NCI-H1092 (cell line): ENCODE measurements at places on chromosomes 2 and 18.

GRCh38 chr2:241816431-241817121, 7.6 kb downstream of the NEU4 start:
- DNase-seq = no peak

DNA sequence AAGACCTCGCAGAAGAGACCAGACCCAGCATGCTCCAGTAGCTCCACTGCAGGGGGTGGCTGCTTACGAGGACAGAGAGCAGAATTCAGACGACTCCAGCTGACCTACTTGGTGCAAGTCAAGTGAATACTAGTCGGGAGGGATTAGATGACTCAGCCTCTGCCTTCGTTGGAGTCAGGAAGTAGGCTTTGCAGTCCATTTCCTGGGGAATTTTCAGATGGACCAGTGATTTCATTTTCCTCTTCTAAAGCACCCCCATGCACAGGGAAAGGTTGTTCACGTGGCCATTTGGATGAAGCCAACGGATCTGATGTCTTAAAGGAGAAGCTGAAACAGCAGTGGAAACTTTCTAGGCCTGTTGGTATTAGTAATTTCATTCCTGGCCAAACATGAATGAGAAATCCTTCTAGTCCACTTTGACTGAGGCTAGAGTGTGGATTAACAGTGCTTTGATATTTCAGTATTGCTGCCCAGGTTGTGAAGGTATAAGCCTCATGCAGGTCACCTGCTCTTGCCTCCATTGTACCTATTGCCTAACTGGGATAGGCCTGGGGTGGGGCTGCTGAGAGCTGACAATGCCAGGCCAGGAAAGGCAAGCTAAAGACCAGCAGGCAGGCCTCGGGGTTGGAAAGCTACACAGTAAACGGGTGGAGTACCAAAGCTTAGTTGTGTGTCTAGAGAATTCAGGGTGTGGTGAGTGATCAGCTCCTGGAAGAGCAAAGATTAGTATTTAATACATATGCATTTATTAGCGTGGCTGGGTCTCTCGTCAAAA, 117.6 kb upstream of the FOSL2 start:
- no peak for DNase-seq

DNA sequence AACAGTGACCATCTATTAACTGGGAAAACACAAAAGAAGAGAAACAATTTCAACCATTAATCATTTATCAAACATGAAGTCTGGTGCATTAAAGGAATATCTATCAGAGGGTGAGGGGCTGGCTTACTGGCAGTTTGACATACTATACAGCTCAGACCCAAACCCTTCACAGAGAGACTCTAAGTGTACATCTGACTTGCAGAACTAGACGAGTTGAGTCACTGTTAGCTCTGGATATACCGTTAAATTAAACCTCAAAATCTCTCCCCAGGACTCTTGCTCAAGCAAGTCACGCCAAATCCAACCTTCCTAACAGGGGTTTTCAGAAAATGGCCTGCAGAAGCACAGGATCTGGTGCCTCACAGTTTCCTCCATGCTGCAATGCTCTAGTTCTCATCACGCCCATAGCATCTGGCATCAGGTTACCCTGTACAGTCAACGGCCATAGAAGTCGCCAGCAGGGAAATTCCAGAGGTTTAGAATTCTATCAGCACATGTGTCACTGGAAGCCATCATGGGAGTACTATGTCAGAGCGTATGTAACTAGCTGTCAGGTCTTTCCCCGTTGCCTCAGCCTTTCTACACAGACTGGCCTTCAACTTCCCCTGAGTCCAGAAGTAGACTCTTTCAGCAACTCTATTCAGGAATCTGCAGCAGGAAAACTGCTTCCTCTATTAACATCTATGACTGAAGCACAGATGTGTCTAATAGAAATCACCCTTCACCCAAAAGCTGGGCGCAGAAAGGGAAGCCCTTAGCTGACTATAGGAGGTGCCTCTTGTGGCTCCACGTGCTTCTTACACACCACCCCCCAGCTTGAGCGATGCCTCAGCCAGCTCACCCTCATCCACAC, 9.3 kb downstream of the TGOLN2 start:
- DNase-seq = no peak

GRCh38 chr2:224915136-224915535, 127.1 kb downstream of the DOCK10 start:
- no peak for DNase-seq

DNA sequence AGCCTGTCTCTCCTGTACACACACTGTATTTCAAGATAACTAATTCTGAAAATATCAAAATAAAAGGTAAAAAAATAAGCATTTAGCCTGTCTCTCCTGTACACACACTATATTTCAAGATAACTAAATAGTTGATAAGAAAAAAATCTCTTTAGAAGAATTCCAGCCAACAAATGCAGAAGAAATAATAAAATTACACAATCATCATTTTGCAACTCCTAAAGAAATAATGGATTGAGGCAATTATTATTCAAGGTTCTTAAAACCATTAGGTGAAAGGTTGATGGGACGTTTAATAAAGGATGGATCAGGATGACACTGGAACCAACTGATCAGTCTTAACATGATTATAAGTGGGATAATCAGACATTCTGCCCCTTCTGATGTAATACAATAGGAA, 148.0 kb upstream of the FN1 start:
- no peak for DNase-seq

DNA sequence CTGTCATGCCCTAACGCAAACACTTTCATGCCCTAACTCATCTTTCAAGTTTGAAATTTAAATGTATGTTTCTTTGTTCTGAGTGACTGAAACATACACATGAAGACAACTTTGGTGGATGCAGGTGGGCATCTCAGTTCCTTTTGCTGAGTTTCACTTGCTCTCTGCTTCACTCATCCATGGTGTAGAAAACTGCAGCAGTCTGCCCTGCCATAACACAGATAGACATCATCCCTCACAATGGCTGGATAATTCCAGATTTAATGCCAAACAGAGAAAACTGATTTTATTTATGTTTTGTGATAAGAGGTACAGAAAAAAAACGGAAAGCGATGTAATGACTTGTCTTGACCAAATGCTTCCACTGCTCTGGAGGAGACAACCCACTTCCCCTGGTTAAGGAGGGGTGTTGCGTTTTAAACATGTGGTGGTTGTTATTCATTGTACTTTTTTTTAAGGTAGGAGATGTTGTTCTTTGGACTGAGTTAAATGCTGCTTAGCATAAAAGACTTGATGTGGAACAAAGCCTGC, 70.4 kb downstream of the RHBDD1 start:
- DNase-seq = no peak

- no peak for DNase-seq
These were observed 168.7 kb downstream of the NRXN1 start for GRCh38 chr2:50863218-50863617.

GRCh38 chr2:60976256-60976850, 41.2 kb upstream of the PEX13 start:
- DNase-seq = no peak

GRCh38 chr2:112577756-112578155, 6.7 kb upstream of the CHCHD5 start:
- no peak for DNase-seq

DNA sequence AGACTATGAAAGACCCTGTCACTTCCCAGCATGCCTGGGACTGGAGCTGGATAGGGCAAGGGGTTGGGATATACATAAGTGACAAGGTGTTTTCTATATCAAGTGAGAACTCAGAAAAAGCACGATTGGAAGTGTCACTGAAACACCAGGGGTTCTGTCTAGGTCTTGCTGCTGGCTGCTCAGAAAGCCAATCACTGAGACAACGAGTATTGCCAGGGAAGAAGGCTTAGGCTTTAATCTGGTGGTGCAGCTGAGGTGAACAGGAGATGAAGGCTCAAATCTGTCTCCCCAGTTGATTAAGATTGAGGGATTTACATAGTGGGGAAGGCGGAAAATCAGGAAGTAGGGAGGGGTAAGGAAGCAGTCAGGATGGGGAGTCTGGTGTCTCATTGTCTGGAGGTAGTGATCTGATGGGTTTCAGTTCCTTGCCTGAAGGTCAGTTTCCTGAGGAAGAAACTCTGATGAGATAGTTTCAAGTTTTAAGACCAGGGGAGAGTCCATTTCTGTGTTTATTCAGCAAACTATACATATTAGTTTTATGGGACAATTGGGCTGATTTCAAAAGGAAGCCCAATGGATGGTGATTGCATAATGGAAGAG, 3.5 kb upstream of the C2orf74 start:
- DNase-seq = no peak

DNA sequence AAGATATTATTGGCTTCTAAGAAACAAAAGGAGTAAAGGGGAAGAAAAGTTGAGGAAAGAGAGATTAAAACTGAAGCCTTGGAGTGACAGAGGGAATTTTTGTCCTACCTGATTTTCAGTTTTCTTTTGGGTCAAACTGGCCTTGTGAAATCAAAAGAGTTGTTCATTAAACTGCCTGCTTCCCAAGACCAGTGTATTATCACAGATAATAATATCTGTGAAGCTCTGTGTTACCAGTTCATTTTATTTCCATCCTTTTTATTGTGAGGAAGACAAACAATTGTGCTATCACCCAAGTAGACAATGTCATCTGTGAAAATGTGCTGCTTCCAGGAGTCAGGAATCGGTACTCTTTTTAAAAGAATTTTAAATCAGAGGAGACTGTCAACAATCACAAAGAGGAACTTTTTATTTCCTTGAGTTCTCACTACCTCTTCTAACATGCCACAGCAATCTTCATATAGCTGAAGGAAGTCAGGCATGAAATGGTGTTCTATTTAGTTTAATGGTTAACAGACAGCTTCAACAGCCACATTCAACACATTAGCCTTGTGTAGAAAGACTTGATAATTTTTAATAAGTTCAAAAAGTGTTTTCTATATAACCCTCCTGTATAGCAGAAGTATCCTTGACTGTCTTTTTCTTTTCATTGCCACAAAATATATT, 554.8 kb downstream of the PIK3C3 start:
- DNase-seq = no peak
